ENCODE measurements at places on chromosomes 7 and 10.

GRCh38 chr10:74453169-74453568 lies 302.1 kb downstream of the ADK start:
- DNase-seq, result peak; percentile 10

GRCh38 chr10:63262430-63263073 lies 129.4 kb downstream of the NRBF2 start:
- no peak for DNase-seq

DNA sequence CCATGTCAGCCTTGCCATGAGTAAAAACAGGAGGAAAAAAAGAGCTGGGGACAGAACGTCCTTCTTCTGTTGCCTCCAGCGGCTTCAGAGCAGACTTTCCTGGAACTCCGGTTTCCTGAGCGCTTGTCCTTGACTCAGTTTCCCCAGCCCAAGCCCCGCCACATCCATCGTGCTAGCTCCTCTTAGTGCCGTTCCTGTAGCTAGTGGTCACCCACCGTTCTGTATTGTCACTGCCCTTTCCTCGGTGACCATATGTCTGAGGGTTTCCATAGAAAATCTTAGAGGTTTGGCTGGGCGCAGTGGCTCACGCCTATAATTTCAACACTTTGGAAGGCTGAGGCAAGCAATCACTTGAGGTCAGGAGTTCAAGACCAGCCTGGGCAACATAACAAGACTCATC lies 100.1 kb downstream of the CUX1 start:
- DNase-seq, result no peak

GRCh38 chr7:23105086-23105643 lies 420 bp upstream of the KLHL7 start:
- no peak for DNase-seq

DNA sequence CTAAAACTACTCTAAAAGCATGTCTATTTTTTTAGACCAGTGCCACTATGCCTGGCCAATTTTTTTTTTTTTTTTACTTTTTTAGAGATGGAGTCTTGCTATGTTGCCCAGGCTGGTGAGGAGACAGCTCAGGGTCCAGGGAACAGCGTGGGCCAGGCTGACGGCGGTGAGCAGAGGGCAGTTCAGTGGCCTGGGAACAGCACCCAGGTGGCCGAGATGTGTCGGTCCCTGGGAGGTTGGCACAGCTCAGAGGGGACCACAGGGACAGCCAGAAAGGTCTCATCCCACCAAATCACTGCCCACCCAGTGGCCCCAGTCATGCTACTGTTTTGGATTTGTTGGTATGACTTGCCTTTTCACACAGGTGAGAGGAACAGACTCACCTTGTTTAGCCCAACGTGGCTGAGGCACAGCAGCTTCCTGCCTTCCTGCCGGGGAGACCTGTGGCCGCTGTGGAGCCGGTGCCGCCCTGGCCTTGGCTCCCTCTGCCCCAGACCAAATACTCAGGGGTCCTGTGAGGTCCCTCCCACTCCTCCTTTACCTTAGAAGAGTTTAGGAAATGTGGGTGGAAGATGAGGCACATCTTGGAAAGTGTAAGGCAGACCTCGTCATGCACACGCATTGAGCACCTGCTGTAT lies 109.6 kb downstream of the PTPRE start:
- no peak for DNase-seq

GRCh38 chr10:128686630-128687278 lies 560.5 kb upstream of the MKI67 start:
- no peak for DNase-seq

DNA sequence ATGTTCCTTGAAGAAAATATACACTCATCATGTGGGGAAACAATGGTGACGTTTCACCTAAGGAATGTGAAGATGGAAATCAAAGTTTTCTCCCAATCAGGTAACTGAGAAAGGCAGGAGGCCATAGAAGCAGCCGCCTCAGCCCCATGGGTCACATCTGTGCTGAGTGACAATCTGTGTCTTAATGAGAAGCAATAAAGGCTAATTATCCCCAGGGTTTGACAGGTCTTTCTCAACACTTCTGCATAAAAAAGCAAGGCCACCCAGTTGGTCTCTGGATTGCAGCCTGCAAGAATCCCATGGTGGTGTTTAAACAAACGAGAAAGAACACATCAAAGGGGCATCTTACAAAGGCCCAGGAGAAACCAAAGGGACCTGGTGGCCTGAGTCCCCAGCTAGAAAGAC lies 91.1 kb upstream of the TNS3 start:
- no peak for DNase-seq
